ENCODE measurements at places on chromosomes 13 and 19.

DNA sequence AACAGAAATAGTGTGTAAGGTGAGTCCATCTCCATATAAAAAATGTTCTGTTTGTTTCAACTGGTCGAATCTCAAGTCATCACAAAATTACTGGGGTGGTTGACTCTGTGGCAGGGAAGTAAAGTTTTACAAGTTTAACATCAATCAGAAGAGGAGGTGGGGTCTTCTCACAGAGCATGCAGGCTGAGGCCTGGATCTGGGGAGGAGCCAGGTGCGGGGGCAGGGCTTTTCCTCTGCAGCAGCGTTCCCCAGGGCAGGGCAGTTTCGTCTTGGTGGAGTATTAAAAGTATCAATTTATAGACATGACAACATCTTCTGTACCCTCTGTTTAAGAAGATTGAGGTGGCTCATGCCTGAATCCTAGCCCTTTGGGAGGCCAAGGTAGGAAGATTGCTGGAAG, 68.8 kb downstream of the SLC7A9 start:
- no peak for DNase-seq

DNA sequence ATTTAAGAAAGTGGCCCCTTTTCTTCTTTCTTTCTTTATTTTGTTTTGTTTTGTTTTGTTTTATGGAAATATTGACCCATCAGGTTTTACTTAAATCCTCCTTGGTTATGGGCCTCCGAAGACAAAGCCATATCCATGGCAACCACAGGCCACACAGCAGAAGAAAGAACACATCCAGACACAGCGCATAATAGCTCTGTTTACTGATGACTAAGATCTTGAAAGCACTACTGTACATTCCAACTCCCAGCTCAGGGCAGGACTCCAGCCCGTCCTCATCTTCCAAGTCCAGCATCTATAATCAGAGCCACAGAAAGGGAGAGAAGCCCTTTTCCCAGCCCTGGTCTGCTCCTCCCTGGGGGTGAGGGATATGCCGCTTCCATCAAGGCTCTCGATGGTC, 84.3 kb downstream of the NUFIP1 start:
- peak; percentile 75 for DNase-seq

DNA sequence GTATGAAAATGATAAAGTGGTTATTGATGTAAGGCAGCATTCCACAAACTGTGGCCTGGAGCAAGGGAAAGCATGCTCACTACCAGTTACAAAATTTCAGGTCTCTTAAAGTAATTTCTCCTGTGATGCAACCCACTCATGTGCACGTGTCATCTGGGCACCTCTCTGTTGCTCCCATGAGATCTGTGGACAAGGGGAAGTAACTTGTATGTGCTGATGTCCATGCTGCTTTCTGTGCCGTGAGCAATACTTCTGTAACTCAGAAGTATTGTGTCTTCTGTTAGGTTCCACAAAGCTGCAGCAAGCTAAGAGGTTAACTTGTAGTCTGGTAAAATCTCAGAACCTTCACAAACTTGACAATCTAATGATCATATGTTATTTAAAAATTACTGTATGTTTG, 930.0 kb upstream of the SLITRK6 start:
- no peak for DNase-seq

DNA sequence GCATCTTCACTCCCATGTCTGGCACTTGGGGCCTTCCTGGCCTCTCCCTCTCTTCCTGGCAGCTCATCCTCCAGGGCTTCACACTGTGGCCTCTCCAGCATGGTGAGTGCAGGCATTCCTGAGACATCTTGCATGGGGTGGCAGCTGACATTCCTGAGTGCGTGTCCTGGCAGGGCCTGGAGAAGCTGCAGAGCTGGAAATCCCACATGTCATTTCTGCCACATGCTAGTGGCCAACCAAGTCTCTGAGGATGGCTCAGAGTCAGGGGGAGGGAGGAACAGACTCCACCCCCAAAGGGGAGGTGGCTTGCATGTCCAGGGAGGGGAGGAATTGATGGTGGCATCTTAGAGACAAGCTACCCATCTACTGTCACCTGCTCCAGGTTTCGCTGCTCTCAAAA, 41.6 kb upstream of the AMER2 start:
- no peak for DNase-seq

DNA sequence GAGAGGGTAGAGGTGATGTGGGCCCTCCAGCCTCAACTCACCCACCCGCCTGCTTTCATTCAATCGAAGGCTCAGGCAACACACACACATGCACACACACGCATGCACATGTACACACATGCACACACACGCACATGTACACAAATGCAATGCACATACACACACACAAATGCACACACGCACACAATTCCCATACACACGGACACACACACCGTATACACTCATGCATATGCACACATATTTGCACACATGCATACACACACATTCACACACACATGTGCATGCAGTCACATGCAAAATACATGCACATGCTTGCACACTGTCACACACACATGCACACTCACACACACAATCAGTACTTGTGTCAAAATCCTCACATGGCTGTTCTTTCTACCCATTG, 55.9 kb upstream of the SPACA7 start:
- DNase-seq, result no peak

- no peak for DNase-seq
Observed at GRCh38 chr13:33742321-33742720, 75.6 kb upstream of the RFC3 start.

DNA sequence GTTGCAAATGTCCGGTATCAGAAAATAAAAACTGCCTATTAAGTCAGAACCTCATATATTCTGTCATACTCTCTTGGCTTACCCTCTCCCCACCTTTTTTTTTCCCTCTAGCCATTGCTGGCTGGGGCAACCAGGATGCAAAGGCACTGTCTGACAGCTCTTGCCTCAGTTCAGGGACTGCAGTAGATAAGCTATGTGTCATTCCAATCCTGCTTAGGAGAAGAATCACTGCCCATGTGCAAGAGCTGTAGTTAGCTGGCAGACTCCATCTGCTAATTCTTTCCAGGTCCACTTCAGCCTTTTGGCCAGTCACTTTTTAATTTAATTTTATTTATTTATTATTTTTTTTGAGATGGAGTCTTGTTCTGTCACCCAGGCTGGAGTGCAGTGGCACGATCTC, 895.6 kb upstream of the SLC10A2 start:
- DNase-seq, result no peak

GRCh38 chr19:18029617-18030338, 21.8 kb downstream of the ARRDC2 start:
- no peak for DNase-seq

GRCh38 chr13:44116562-44117332, 237.0 kb downstream of the LACC1 start:
- no peak for DNase-seq

- no peak for DNase-seq
Observed at GRCh38 chr19:7687177-7687576, 6.5 kb downstream of the TRAPPC5 start.

DNA sequence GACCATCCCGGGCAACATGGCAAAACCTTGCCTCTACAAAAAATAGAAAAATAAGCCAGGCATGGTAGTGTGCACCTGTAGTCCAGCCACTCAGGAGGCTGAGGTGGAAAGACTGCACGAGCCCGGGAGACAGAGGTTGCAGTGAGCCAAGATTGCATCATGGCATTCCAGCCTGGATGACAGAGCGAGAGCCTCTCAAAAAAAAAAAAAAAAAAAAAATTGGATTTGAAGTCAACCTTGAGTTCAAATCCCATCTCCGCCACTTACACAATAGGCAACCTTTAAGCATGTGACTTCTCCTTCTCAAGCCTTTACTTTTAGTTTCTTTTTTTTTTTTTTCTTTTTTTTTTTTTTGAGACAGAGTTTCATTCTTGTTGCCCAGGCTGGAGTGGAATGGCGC, 12.0 kb downstream of the KASH5 start:
- DNase-seq, result no peak

GRCh38 chr19:6739390-6739882, at the start of gene TRIP10:
Gene TRIP10, plus strand, starts transcription at chr19:6739680. Its CDS starts 82 bp downstream, at chr19:6739762.
- DNase-seq, result peak; percentile 65

DNA sequence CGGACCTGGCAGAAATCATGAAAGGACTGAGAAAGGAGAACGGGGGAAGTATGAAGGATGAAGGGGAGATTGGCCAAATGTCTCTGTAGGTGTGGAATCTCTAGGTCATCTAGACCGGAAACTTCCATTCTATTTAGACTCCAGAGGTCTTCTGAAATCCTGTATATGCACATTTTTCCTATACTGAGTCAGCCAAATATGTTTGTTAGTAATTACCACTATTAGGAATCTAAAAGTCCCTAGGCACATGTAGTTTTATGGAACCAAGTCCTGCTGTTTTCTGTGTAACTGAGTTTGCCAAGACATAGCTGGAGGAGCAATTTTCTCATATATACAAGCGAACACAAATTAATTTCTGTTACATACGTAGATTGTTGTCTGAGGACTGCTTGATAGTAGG, 498.1 kb downstream of the GPC5 start:
- DNase-seq, result no peak

DNA sequence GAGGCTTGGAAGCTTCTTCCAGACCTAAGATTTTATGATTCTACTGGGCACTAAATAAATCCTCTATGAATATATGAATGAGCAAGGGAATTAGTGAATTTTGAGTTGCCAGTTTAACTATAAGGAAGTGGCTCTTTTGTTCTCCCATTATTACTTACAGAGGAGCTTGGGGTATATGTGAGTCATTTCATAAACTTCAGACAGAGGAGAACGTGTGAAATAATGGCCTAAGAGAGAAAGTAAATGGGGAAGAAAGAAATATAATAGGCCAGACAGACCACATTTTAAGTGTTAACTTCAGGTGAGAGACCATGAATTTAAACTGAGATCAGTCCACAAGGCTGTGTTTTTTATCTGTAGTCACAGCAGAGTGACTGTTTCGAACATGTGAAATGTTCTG, 570.9 kb downstream of the GPC6 start:
- DNase-seq, result no peak

DNA sequence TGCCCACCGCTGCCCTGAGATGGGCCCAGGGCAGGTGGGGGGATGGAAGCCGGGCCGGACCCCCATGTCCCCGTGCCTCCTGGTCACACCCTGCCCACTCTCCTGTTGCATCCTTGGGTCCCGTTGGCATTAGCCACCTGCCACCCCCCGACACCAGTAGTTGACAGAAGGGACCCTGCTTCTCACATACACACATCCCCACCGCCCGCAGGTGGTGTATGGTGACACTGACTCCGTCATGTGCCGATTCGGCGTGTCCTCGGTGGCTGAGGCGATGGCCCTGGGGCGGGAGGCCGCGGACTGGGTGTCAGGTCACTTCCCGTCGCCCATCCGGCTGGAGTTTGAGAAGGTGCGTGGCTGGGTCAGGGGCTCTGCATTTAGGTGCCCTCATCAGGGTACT, 5.2 kb upstream of the SPIB start:
- DNase-seq, result no peak

GRCh38 chr13:97212601-97213040, 9.5 kb upstream of the MBNL2 start:
- DNase-seq, result peak; percentile 48

GRCh38 chr19:41427647-41428480, 690 bp upstream of the B3GNT8 start:
- DNase-seq, result no peak

- no peak for DNase-seq
Observed at GRCh38 chr13:51542346-51543242, 41.7 kb upstream of the WDFY2 start.

DNA sequence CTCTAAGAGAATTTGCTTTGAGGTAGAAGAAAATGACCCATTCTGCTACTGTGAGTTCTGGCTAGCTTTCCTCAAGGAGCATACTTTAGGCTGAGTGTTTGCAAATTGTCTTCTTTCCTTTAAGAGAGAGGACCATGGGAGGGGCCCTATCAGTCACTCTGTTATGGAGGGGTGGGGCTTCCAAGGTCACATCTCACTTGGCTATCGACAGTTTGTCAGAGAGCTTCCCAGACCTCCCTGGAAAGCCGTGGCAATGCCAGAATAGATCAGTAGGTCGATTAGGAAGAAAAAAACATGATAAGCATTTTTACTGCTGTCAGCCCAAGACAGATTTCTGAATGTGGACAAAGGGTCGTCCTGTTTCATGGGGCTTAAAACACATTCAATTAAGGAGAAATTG, 93.3 kb downstream of the OXGR1 start:
- DNase-seq, result no peak

- no peak for DNase-seq
Observed at GRCh38 chr19:39846678-39847486, 703 bp upstream of the FBL start.

- DNase-seq, result no peak
Observed at GRCh38 chr13:21324803-21325202, 134.3 kb downstream of the ZDHHC20 start.

DNA sequence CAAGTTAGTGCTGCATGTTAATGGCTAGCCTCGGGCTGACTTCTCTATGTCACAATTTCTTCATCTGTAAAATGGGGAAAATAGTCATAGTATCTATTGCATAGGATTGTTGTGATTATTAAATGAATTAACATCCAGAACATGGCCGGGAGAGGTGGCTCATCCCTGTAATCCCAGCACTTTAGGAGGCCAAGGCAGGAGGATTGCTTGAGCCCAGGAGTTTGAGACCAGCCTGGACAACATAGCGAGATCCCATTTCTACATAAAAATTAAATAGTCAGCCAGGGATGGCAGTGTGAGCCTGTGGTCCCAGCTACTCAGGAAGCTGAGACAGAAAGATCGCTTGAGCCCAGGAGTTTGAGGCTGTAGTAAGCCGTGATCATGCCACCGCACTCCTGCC, 21.8 kb upstream of the FBL start:
- DNase-seq, result no peak

DNA sequence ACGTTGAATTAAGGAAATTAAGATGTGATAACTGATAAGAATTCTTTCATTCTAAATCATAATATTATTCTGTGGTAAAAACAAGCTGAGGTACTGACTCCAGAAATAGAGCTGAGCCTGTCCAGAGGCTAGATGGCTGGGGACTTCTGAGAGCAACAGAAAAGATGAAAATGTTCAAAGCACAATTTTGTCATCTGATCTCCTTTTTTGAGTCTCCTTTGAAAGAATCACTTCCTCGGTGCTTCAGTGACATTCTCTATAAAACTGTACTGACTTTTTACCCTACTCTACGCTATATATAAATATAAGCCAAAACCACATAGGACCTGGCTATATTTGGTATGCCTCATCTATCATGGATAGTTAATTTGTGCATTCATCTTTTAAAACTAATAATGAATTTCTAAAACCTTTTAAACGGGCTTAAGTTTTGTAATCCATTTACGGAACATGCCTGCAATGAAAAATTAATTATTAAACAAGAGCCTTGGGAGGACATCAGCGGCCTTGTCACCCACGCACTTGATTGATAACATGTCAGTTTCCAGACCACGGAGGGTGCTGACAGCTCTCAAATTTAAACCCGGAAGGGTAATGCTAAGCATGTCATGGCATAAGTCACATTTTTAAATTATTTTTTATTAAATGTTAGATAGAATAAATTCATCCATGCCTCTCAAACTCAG, 235.5 kb downstream of the PCDH9 start:
- peak; percentile 17 for DNase-seq

- no peak for DNase-seq
Observed at GRCh38 chr13:88908961-88909441, 1237.8 kb downstream of the SLITRK5 start.

- no peak for DNase-seq
Observed at GRCh38 chr13:28067491-28067890, 32.9 kb downstream of the FLT3 start.
